CD8-positive, alpha-beta T cell (primary cell): ENCODE measurements at places on chromosomes 16 and 17.

DNA sequence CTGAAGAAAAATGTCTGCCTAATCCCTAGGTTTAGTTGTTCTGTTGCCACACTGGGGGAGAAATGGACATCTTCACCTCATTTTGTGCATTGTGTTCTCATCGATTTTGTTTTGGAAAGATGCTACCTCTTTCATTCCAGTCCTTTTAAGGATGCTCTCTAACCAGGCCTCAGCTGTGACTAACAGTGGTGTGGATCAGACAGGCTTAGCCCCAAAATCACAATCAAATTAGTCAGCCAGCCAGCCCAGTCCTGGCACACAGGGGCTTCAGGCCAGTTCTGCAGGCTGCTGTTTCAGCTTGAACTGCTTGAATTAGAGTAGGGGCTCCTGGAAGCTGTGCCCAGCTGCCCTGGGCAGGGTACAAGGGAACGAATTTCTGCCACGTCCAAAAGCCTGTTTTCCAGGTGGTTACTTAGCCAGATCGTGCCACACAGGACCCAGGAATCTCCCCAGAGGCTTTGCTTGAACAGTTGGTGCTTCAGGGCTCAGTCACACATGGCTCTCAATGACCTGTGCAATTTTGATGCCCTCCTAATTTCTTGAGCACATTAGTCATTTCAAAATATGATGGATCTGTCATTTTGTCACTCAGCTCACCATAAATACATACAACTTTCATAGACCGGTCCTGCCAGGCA lies 60.7 kb downstream of the CLEC16A start:
- no peak for DNase-seq

GRCh38 chr16:4160658-4161430 lies 44.6 kb upstream of the ADCY9 start:
- DNase-seq = no peak

DNA sequence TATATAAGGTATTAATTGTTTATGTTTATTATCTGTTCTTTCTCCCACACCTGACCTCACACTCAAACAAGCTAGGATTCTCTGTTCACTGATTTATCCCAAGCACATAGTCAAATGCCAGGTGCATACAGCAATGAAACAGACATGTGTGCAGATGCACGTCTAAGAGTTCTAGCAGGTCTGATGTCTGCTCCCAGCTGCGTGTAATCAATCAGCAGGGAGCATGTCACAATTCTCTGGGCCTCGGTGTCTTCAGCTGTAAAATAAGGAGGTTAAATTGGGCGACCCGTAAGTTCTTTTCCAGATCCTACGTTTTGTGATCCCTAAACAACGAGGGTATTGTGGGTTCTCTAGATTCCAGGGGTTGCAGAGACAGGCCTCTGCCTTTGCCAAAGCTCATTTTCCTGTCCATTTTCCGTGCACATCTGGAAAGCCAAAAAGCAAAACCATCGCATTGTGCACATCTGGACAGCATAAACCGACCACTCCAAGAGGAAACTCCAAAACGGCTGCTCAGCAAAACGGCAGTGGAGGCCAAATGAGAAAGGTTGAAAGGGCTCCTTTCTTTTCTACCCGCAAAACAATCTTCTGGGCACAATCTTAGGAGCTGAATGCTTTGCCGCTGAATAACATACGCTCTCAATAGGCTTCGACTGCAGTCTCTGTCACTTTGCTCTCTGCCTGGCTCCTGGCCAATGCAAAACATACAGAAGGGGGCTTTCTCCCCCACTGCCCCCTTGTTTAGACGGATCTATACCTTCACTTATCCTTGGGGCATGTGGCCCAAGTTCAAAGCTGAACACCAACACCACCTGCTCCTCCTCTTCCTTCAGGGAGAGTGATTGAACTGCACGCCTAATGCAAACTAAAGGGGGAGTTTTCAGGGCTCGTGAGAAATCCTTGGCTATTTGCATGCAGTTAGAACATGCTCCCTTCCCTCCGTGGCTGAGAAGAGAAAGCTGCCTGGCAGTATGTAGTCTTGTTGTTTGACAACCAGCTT lies 426.3 kb downstream of the SLC39A11 start:
- DNase-seq = no peak

GRCh38 chr16:53129281-53130158 lies 74.7 kb downstream of the CHD9 start:
- DNase-seq = no peak

DNA sequence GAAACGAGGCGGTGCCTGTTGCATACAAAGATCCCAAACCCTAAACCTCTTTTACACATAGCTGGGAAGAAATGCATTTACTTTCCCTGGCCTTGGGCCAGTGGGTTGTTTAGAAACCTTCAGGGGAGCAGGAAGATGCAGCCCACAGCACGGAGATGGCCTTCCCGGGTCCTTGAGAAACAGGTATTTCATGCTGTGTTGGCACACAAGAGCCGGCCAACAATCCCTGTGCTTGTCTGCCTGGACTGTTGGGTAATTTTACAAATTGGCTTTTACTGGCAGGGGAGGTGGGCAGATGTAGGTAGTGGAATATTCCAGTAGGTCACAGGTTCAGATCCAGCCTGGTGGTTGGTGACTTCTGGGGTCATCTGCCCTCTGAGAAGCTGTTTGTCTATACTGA lies 148.0 kb downstream of the FOXL1 start:
- no peak for DNase-seq

- DNase-seq = no peak
Measured at GRCh38 chr17:4648741-4649140, 7.3 kb upstream of the ALOX15 start.

- DNase-seq = no peak
Measured at GRCh38 chr17:47305302-47305923, 18.3 kb upstream of the EFCAB13 start.

DNA sequence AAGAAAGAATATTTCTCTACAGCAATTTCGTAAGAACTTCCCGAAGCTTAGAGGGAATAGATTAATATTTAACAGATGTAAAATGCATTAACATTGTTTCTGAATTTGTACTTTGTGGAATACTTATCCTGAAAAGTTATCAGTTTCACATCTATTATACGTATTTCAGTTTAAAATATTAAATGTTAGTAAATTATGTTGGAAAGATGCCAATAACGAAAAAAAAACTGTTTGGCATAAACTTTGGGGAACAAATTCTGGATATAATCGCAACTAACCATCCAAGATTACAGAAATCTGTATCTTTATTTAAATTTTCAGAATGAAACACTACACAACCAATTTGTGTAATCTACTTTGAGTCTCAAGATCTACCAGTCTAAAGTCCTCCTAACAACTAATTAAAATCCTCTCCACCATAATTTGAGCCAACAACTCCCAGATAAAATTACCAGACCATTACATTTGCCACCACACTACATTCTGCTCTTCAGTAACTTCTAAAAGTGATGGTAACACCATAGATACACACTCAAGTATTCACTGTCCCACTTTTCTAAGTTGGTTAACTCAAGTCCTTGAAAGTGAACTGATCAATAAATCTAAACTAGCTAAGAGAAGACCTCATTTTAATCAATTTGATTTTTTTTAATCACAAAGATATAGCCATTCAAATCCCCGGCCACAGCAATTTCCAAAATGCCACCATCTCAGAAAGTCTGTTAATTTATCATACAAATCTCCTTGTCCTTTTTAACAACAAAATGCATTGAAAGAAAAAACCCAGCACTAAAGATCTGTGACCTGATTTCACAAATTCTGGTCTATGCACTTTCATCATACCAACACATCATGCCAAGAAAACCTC lies 2.0 kb downstream of the SIAH1 start:
- no peak for DNase-seq

DNA sequence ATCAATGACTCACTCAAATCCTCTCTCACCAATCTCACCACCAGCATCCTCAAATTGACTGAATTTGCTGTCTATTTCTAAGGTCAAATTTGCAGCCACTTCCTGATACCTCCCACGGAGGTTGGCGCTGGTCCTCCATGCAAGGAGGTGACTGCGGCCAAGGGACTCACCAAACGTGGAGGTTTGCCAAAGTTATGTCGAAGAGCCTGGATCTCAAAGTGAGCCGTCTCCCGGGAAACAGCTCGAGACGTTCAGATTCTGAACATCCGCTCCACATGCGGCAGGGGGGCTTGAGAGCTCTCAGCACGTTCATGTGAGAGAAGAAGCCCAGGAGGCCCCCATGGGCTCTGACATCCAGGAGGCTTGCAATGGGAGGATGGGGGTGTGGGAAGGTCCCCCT lies 22.6 kb downstream of the LGALS3BP start:
- no peak for DNase-seq

DNA sequence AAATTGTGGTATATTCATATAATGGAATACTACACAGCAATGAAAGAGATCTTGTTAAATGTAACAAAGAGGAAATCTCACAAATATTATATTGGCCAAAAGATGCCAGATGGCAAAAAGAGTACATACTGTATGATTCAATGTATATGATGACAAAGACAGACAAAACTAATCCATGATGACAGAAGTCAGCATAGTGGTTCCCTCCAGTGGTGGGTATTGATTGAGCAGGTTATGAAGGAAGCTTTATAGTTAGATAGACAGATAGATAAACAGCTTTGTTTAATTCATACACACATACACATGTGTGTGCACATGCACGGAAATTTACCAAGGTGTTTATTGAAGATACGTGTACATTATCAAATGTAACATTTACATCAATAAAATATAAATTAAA lies 74.4 kb upstream of the SMIM36 start:
- DNase-seq = no peak

GRCh38 chr17:81206166-81206565 lies 16.6 kb downstream of the CEP131 start:
- DNase-seq = no peak
